ENCODE measurements at places on chromosomes 12 and 14.

DNA sequence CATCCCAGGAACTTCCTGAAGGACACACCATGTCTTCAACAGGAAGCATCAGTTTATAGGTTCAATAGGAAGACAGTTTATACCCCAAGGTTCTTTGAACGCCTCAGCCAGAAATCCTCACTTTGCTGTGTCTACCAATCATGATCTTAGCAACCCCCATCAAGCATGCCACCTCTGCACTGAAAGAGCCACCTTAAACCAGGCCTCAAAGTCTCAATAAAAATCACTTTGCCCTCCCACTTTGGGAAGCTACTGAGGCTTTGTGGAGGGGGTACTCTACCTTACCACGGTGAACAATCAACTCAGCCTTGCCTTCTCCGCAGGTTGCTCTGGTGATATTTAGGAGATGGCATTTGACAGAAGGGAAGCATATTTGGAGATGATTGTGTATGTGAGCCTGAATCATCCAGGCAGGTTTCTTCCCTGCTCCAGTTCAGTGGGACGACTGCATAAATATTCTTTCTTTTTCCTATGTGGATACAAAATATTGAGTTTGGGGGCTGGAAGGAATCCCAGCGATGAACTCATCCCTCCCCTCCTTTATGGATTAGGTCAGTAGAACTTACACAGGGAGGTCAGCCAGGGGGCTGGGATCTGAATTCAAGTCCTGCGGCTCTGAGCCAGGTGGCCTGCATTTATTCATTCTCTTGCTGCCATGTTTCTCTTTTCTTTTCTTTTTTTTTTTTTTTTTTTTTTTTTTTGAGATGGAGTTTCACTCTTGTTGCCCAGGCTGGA, 42.8 kb upstream of the VASH1 start:
- H3K4me1 ChIP-seq: no peaks in the 10 kb centered on the region
- no peak overlapping the region for H3K27ac ChIP-seq
- no peaks in the 10 kb centered on the region for H3K36me3 ChIP-seq
- DNase-seq: no peak
- H3K4me3 ChIP-seq: no peak overlapping the region
- no peaks in the 10 kb centered on the region for H3K27me3 ChIP-seq

DNA sequence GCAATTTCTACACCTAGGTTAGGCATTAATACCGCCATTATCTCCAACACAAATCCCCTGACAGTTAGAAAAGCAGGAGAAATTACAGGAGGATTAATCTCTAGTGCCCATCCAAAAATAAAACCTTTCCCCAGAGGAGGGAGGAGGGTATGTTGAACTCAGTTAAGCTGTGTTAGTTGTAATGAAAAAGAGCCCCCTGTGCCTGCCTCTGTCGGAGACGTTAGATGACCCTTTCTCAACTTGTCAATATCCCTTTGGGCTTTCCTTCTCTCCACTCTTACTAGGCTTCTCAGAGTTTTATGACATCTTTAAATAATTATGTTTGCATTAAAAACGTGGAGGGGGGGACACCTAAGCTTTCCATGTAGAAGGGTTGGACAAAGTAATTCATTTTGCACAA, 278.2 kb downstream of the PDZRN4 start:
- no peak overlapping the region for H3K4me3 ChIP-seq
- H3K36me3 ChIP-seq: no peaks in the 10 kb centered on the region
- DNase-seq: no peak
- H3K27ac ChIP-seq: no peak overlapping the region
- no peaks in the 10 kb centered on the region for H3K27me3 ChIP-seq
- no peaks in the 10 kb centered on the region for H3K4me1 ChIP-seq

GRCh38 chr12:53185582-53186153, 4.9 kb upstream of the CSAD start:
- no peak overlapping the region for H3K4me3 ChIP-seq
- peaks cover 7% of the 10 kb centered on the region for H3K4me1 ChIP-seq
- no peak for DNase-seq
- H3K36me3 ChIP-seq: peaks cover 47% of the 10 kb centered on the region
- no peak overlapping the region for H3K27ac ChIP-seq

DNA sequence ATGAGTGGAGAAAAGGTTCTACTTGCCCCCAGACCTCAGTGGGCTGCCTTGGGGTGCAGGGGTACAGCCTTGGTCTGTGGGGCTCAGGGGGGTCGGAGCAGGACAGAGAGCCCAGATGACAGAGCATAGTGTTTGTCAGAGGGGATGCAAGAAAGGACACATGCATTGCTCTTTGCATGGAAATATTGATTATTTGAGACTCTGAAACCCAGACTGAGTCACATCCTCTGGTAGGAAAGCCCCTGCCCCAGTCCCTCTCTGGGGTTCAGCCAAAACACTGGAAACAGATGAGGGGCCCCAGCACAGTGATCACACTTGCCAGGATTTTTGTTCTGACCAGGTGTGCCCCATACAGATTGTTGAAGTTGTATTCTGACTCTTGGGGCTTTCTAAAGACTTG, 1094.4 kb downstream of the BCL11B start:
- no peaks in the 10 kb centered on the region for H3K4me1 ChIP-seq
- no peak overlapping the region for H3K27ac ChIP-seq
- H3K4me3 ChIP-seq: no peak overlapping the region
- DNase-seq: no peak
- no peaks in the 10 kb centered on the region for H3K36me3 ChIP-seq

GRCh38 chr12:29547151-29547632, 49.7 kb upstream of the OVCH1 start:
- H3K27ac ChIP-seq: no peak overlapping the region
- no peaks in the 10 kb centered on the region for H3K4me1 ChIP-seq
- no peaks in the 10 kb centered on the region for H3K36me3 ChIP-seq
- no peaks in the 10 kb centered on the region for H3K27me3 ChIP-seq

DNA sequence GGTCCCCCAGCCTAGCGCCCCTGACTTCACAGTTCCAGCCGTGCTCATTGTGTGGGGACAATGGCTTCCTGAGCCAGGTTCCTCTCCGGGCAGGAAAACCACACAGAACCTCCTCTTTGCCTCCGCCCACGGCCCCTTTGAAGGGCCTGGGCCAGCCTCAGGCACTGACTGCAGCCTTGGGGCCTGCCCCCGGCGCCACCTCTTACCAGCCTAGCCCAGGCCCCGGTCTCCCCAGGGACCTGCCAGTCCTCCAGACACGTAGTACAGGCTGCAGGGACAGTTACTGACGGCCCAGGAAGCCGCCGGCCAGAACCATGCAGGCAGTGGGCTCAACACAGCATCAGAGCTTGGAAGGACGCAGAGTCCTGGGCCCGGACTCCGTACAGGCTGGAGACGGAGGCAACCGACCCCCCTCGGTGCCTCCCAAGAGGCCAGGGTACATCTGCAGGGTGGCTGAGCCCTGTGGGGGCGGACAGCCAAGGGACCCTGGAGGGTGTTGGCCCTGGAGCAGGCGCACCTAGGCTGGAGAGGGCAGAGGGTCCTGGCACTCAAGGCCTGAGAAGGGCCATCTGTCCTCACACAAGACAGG, 20.9 kb upstream of the NUDT14 start:
- H3K36me3 ChIP-seq: no peaks in the 10 kb centered on the region
- H3K27ac ChIP-seq: no peak overlapping the region
- DNase-seq: no peak

- H3K27me3 ChIP-seq: no peaks in the 10 kb centered on the region
- H3K4me1 ChIP-seq: peaks cover 4% of the 10 kb centered on the region
- peak; percentile 57 for DNase-seq
Observed at GRCh38 chr14:89214221-89214965, 202.6 kb downstream of the FOXN3 start.

- DNase-seq: no peak
- no peak overlapping the region for H3K4me3 ChIP-seq
- no peaks in the 10 kb centered on the region for H3K27me3 ChIP-seq
- no peaks in the 10 kb centered on the region for H3K4me1 ChIP-seq
- H3K36me3 ChIP-seq: no peaks in the 10 kb centered on the region
Observed at GRCh38 chr12:97386133-97386581, 76.4 kb upstream of the RMST start.

DNA sequence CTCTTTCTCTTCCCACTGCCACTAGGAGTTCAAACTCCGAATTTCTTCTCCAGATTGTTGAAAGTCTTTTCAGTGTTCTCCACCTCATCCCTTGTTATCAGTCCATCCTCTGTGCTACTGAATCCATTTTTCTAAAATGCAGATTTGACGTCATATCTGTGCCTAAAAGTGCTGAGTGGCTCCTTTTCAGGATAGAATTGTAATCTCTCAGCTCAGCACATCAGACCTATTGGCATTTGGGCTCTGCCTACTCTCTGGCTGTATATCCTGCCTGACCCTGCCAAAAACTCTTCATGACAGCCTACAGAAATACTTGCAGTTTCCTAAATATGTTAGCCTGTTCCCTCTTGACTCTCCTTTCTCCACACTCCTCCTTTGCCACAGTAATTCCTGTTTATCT, 1.1 kb upstream of the RABGGTA start:
- H3K4me1 ChIP-seq: no peaks in the 10 kb centered on the region
- DNase-seq: no peak
- H3K4me3 ChIP-seq: no peak overlapping the region
- no peak overlapping the region for H3K27ac ChIP-seq

DNA sequence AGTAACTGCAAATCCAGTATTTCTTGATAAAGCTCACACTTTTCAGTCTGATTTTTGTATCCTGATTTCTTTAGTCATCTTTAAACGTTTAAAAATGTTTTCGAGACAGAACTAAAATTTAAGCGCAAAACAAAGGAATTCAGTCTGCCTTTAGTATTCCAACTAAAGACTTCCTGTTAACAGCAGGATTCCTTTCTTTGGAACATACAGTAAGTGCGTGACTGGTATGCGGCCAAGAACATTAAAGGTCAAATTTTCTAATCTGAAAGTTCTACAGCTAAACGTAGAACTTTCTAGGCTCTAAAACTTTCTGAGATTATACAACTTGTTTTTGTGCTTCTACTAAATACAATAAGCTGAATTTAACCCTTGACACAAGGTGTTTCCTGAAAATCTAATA, 9.9 kb downstream of the SAV1 start:
- peaks cover 24% of the 10 kb centered on the region for H3K4me1 ChIP-seq
- no peak for DNase-seq
- no peak overlapping the region for H3K4me3 ChIP-seq
- H3K27me3 ChIP-seq: no peaks in the 10 kb centered on the region
- H3K27ac ChIP-seq: peak overlapping the region; percentile 29
- H3K36me3 ChIP-seq: peaks cover 8% of the 10 kb centered on the region

DNA sequence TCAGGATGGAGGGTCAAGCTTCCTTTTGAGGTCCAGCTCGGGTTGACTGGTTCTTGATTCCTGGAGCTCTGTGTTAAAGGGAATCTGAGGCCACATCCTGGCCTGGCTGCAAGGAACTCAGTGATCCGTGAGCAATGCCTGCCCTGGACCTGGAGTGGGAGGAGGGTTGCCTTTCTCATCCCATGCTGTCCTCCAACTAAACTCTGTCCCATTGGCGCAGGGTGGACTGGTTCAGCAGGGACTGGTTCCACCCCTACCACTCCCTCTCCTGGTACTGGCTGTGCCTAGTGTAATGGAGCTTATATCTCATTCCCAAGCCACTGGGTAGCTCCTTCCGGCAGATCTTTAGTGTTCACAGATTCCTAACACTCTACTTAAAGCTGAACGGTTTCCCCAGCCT, 3.9 kb upstream of the CMKLR1 start:
- DNase-seq: no peak
- H3K36me3 ChIP-seq: no peaks in the 10 kb centered on the region
- no peaks in the 10 kb centered on the region for H3K27me3 ChIP-seq
- no peak overlapping the region for H3K4me3 ChIP-seq

- H3K27me3 ChIP-seq: no peaks in the 10 kb centered on the region
- no peaks in the 10 kb centered on the region for H3K4me1 ChIP-seq
- H3K27ac ChIP-seq: no peak overlapping the region
- no peak for DNase-seq
- no peaks in the 10 kb centered on the region for H3K36me3 ChIP-seq
Observed at GRCh38 chr14:99205086-99205688, 66.8 kb downstream of the BCL11B start.

DNA sequence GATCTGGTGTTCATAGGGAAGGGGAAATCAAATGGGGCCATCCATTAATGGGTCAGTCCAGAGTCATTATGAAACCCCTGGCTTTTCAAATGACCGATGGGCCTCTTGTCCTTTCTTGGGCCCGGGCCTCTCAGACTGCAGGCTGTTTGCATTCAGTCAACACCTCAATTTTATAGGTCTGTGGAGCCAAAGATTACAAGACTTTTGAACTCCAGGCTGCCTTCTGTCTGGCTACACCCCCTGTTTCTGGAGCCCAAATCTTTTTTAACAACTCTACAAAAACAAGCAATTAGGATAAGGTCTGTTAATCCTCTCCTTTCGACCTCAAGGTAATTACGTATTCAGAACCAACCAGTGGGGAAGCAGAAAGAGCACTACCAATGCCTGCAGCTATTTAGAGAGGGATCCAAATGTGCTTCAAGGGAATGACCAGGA, 35.6 kb downstream of the DUSP6 start:
- no peak overlapping the region for H3K4me3 ChIP-seq
- H3K4me1 ChIP-seq: peaks cover 3% of the 10 kb centered on the region
- no peaks in the 10 kb centered on the region for H3K27me3 ChIP-seq
- H3K27ac ChIP-seq: peak overlapping the region; percentile 36
- H3K36me3 ChIP-seq: no peaks in the 10 kb centered on the region

GRCh38 chr12:108400481-108400880, 61.4 kb upstream of the CMKLR1 start:
- no peaks in the 10 kb centered on the region for H3K27me3 ChIP-seq
- no peaks in the 10 kb centered on the region for H3K36me3 ChIP-seq
- no peak for DNase-seq
- no peak overlapping the region for H3K4me3 ChIP-seq
- H3K4me1 ChIP-seq: no peaks in the 10 kb centered on the region
- no peak overlapping the region for H3K27ac ChIP-seq

DNA sequence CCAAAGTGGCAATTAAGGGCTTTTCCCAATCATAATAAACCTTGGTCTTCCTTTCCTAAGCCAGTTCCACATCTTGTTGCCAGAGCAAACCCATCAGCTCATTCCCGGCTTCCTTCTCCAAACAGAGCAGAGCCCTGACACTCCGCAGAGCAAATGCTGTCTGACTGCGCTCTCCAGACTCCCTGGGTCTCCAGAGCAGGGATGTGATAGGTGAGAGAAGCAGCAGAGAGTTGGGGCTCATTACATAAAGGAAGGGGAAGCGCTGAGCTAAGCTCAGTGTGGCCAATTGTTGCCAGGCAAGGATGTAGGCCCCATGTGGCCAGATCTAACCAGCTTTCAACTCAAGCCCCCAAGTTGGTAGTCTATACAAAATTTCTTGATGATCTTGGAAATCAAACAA, 36.2 kb upstream of the PAX9 start:
- no peak overlapping the region for H3K4me3 ChIP-seq
- H3K4me1 ChIP-seq: no peaks in the 10 kb centered on the region
- H3K27me3 ChIP-seq: no peaks in the 10 kb centered on the region
- no peak for DNase-seq
- no peaks in the 10 kb centered on the region for H3K36me3 ChIP-seq

DNA sequence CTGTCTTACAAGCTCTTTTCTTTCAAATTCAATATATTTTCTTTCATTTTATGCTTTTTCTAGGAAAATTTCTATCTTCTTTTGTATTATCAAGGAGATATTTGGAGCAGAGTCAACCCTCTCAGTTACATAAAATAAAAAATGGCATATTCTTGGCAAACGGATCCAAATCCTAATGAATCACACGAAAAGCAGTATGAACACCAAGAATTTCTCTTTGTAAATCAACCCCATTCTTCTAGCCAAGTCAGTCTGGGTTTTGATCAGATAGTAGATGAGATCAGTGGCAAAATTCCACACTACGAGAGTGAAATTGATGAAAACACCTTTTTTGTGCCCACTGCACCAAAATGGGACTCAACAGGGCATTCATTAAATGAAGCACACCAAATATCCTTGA, 20.6 kb downstream of the PIK3C2G start:
- H3K4me3 ChIP-seq: no peak overlapping the region
- H3K4me1 ChIP-seq: no peaks in the 10 kb centered on the region
- H3K36me3 ChIP-seq: no peaks in the 10 kb centered on the region
- no peaks in the 10 kb centered on the region for H3K27me3 ChIP-seq
